ENCODE measurements at places on chromosomes 16 and 17.

DNA sequence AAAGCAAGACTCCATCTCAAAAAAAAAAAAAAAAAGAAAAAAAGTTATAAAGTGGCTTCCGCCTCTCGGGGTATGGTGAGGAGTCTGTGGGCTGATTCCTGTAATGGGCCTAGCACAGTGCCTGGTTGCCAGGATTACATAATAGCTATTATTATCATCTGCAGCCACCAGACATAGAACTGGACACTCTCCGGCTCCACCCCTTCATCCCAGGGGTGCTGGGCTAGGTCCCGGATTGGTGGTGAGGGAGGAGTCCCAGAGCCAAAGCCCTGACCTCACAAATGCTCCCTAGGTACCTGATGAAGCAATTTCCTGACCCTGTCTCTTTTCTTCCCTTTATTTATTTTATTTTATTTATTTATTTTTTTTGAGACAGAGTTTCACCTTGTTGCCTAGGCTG, 11.6 kb upstream of the ADGRG1 start:
- no peak for DNase-seq

DNA sequence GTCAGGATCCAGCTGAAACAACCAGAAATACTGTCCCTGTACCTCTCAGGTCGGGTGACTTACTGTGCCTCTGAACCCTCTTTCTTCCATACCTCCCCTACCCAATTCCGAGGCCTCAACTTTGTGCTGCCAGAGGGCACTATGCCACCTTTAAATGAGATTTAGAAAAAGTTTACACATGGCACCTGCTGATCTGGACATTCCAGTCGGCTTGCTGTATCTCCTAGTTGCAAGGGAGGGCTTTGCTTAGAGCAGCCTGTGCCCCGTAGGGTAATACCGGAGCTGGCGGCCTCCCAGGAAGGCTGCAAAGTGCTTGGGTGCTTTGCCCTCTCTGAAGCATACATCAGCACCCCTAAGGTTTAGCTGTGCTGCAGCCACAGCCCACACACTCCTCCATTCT, 306.0 kb upstream of the RBFOX1 start:
- DNase-seq: no peak

DNA sequence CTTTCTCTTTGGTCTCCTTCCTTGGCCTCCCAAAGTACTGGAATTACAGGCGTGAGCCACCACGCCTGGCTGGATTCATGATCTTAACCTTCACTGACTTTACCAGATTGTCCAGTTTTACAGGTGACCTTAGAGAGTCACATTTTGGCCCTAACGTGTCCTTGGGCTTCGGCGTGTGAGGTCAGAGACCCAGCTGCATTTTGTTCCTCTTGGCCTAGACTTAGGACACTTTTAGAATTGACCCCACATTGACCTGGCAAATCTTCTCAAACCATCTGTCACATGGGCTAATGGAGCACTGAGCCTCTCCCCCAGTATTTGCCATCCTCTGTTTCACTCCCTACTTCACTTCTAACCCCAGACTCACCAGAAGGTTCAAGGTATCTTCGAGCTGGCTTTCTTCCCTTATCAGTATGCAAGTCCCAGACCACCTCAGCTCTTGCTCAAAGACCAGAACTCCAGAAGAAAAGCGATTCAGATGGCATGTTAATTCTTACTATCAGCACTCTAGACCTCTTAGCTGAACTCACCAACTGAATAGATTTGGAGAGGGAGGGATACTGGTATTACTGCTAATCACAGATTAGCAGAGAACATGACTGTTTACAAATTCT, 1.7 kb upstream of the CYTH1 start:
- DNase-seq: no peak

GRCh38 chr16:85233516-85233915, 121.2 kb upstream of the CIBAR2 start:
- DNase-seq: no peak

DNA sequence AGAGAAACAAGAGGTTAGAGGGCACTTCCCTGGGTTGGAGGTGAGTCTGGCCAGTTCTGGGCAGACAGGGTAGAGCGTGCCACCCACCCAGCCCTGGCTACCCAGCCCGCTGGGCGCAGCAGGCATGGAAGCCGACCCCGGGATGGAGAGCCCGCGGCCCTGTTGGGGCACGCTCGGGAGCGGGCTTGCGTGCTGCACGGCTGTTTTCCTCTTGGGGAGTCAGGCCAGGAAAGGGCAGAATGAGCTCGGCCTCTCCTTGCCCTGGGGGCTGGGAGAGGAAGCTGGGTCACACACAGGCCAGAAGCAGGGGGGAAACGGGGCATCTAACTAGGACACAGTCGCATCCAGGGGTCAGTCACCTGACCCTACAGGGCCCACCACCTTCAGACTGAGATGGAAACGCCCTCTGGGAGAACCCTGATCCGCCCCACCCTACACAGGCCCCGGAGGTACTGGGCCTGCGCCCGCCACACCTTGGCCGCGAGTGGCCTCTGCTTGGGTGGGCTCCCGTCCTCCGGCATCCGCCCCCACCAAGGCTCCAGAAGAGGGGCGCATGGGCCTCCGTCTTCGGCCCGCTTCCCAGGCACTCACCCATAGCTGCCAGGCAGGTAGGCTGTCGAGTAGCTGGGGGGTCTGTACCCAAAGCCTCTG, 1.2 kb downstream of the SOX15 start:
- DNase-seq: no peak

DNA sequence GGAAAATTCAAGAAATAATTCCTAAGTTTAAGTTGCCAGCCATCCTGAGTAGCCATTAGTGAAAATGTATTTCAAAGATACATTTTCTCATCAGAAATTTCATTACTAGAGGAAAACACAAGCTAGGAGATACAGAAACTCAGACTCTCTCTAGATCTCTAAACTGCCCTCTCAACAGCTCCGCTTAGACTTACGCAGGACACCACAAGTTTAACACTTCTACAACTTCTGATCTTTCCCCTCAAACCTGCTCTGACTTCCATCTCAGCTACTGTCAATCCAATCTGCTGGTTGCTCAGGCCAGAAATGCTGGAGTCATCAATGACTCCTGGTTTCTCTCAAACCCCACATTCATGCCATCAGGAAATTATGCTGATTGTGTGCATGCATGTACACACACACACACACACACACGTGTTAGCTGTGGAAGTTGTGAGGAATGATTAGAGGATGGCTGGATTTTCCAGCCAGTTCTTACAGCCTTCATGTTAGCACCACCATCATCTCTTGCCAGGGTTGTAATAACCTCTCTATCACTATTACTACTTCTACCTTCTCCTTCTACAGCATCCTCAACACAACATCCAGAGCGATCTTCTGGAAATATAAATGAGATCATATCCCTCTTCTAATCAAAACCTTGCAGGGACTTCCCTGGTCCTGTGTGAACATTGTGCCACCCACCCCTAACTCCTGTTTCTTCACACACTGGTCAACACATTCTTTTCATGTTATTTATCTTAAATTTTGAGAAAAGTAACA, 47.1 kb downstream of the COX10 start:
- no peak for DNase-seq

GRCh38 chr16:82031116-82032084, 3.7 kb upstream of the HSD17B2 start:
- no peak for DNase-seq

GRCh38 chr16:56847173-56847910, 17.7 kb upstream of the SLC12A3 start:
- DNase-seq: no peak

DNA sequence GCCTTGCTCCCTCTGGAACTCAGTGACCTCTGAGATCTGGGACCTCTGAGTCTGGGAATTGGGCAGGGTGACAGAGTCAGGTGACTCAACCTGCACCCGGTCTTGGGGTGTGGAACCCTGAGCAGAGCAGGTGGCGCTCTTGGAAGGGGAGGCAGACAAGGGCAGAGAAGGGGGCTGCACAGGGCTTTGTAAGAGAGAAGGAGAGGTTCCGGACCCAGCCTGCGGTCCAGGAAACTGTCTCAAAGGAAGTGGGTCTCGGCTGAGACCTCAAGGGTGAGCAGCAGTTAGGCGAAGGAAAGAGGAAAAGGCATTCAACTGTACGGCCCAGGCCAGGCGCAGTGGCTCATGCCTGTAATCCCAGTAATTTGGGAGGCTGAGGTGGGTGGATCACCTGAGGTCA, 10.0 kb upstream of the RIPOR1 start:
- DNase-seq: no peak

GRCh38 chr16:10067835-10068234, 114.4 kb downstream of the GRIN2A start:
- DNase-seq: no peak

DNA sequence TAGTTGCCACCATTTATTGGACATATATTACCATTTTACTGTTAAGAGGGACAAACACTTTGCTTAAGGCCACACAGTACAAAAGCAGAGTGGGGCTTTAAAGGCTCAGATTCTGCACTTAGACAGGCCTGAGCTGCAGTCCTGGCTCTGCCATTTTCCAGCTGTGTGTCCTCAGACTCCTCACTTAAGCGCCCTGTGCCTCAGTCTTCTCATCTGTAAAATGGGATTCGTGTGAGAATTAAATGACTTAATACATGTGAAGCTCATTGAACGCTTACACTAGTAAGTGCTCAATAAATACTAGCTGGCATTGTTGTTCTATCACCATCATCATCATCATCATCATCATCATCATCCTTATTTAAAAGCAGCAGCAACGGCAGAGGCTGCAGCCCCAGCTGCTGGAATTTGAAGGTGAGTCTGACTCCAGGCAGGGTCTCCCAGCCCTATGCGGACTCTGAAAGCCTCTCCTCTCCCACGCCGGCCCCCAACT, 445 bp upstream of the CACNG5 start:
- DNase-seq: no peak

DNA sequence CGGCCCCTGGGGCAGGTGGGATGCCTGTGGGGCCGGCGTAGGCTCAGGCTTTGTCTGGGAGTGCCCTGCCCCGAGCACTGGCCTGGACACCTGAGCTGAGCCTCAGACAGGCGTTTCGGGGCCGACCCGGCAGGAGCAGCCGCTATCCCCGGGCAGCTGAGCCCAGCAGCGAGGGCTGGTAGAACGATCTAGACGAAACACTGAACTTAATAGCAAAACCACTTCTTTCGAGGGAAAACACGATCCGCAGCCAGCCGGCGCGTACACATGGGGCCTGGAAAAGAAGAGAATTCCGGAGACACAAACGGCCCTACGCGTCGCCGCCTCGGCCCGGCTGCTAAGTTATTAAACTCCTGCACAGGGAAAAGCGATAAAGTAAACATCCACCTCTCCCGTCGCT, 22.0 kb upstream of the SSTR5 start:
- no peak for DNase-seq

DNA sequence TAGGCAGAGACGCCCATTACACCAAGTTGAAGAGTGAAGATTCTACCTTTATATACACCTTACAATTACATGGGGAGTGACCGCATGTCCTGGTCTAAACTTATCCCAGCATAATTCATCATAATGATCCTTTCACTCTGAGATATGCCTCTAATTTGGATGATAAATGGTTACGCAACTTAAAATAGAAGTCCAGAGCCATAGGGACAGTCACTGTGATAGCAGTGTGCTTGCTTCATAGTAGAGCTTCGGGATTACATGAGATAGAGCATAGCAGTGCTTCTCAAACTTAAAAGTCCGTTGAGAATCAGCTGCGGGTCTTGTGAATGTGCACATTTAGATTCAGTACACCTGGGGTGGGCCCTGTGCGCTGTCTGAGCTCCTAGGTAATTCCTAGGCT, 16.9 kb downstream of the USP10 start:
- no peak for DNase-seq

GRCh38 chr17:81579821-81580321, 27.7 kb upstream of the FAAP100 start:
- DNase-seq: no peak

All from GM19239 (cell line).